ENCODE measurements at places on chromosomes 13 and 19.

DNA sequence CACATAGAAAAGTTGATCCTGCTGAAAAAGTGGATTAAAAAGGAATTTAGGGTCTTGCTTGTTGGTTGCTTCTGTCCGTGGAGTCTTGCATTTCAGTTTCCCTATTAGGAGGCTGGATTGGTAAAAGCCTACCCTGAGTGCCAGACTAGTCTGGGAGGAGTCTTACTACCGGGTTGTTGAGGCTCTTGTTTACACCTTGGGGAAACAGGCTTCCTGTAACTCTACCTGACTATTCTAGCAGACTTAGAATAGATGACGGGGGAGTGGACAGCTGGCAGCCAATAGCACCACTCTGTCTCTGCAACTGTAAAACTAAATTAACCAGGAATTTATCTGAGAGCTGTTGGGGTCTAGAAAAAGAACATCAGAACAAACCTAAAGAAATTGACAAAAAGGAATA lies 11.3 kb upstream of the MPHOSPH8 start:
- DNase-seq: no peak

GRCh38 chr19:49549045-49549444 lies 21.2 kb downstream of the RCN3 start:
- DNase-seq: no peak

GRCh38 chr19:48603001-48603400 lies 3.5 kb upstream of the SPACA4 start:
- no peak for DNase-seq

GRCh38 chr13:48574041-48574796 lies 41.3 kb upstream of the RCBTB2 start:
- DNase-seq: no peak

DNA sequence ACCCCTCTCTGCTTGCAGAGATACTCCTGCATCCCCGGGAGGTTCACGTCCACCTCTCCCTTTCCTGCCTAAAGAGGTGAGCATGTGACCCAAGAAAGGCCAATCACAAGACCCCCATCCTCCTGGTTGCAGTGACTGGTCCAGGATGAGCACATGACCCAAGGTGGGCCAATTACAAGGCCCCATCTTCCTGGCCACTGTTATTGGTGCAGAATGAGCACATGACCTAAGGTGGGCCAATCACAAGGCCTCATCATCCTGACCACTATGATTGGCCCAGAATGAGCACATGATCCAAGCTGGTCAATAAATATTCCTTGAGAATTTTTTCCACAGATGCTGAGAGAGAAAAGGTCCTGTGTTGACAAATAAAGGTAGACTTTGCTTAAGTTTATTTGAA lies 350.7 kb downstream of the EFNB2 start:
- no peak for DNase-seq

DNA sequence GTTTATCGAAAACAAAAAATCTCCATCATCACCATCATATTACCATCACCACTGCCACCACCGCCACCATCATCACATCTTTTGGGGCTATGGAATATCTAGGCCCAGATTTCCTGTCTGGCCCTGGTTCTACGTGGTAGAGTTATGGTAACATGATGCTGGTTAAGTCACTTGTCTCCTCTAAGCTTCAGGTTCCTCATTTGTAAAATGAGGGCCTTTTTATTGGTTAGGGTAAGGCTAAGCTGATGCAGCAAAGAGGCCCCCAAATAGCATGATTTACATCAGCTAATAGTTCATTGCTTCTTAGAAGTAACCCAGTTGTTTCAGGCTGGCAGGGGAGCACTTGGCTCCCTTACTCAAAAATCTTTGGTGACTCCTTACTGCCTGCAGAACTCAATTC lies 37.9 kb downstream of the PCDH8 start:
- no peak for DNase-seq

DNA sequence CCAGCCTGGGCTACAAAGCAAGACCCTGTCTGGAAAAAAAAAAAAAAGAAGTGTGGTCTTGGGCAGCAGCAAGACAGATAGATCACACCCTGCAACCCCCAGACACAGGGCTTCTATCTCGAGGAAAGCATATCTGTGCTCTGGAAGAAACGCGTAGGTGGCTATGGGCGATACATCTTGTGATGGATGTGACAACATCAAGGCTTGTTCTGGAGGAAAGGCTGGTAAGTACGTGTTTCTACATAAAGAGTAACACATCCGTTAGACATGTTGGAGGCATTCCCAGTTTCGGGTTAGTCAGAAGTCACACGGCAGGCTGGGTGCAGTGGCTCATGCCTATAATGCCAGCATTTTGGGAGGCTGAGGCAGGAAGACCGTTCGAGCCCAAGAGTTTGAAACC lies 6.6 kb upstream of the DHDH start:
- DNase-seq: peak; percentile 89

DNA sequence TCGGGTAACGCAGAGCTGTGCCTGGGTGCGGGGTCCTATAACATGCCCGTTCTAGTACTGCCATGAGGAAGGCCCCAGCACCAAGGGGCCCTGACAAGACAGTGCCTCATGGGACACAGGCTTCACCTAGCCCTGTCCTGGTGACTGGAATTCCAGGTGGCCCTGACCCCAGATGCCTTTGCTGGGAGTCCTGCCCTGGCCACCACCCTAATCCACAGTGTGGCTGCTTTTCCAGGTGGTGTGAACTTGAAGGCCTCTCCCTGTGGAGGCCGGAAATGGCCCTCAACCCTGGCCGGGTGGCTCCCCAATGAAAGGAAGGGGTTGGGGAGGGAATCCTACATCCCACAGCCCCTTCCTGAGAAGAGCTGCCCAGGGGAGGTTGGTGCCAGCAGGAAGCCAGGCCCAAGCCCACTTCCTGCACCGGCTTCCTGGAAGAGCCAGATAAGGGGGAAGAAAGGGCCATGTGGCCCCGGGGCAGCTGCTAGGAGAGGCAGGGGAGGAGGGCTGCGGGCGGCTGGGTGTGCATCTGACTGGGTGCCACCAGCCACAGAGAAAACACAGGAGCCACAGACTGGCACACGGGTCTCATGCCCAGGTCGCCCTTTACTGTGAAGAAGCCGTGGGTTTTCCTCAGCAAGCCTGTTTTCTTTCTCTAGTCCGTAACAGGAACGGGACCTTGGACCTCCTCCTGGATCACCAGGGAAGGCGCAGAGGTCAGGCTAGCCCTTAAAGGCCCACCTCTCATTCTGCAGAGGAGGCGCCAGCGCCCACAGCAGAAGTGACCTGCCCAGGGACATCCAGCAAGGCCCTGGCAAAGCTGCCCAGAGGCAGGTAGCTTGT lies 4.7 kb downstream of the LSM4 start:
- DNase-seq: no peak

DNA sequence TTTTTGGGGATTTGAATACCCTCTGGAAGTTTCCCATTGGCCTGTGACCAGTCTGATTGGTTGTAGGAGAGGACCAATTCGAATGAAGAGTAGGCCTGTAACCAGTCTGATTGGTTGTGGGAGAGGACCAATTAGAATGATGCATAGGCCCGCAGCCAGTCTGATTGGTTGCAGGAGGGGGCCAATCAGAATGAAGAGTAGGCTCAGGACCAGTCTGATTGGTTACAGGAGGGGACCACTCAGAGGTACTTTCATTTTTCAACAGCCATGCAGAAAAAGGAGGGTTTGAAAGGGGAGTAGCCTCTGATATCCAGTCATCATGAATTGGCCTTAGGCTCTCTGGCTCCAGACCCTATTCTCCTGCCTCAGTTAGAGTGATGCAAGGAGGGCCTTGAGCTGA lies 30.4 kb upstream of the SLC1A5 start:
- DNase-seq: no peak

DNA sequence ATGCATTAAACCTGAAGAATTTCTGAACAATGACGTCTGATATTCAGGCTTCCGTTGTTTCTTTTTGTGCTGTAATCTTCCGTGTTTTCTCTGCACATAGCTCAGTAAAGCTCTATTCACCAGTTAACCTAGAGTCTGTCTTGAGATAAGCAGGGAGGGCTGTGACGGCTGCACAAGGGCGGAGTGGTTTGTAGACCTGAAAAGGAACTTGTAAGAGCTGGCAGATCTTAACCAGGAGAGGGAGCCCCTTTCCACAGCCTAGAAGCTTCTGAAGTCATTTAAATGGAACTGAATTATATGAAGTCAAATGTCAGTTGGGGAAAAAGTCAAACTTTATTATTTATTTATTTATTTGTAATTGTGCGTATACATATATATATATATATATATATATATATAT lies 27.5 kb downstream of the DPRX start:
- DNase-seq: peak; percentile 3

DNA sequence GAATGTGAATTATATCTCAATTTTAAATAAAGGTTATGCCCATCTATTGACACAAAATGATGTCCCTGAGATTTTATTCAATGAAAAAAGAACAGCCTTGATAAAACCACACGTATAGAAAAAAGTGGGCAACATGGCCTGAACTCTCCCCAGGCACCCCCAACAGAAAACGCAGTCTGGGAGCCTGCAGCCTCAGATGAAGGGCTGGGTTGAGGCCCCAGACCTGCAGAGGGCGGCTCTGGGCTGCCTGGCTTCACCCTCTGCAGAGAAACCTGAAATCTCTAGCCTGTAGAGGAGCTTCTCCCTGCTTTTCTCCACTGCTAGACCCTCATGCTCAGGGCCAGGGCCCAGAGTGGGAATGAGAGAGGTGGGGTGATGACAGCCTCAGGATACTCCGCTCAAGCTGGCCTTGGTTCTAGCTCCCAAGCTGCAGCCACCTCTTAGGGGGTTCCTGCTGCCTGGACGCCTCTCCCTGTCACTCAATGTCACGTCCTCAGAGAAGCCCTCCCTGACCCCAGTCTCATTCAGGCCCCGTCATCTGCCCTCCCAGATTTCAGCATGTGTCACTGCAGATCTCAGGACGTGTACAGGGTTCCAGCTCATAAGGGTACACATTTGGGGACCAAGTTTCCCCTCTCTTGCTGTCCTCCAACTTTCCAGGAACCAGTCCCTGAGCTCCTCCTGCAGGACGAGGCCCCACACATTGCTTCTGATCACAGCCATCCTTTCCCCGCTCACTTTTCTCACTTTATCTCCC lies 1.8 kb downstream of the MBD3 start:
- DNase-seq: no peak

DNA sequence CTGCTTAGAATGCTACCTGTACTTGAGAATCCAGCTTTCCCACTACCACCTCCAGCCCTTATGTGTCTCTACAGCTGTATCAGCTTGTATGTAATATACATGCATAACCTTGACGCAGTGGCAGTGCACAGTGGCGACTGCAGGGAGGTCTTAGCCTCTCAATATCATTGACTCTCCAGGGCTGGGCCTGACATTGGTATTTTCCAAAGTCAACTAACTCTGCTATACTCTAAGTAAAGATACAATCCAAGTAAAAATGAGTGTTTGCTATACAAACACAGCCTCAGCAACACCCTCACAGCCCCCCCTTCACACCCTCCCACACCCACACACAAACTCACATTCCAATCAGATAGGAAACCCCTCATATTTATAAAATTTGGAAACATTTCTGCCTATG lies 6.7 kb upstream of the UBL3 start:
- DNase-seq: no peak

DNA sequence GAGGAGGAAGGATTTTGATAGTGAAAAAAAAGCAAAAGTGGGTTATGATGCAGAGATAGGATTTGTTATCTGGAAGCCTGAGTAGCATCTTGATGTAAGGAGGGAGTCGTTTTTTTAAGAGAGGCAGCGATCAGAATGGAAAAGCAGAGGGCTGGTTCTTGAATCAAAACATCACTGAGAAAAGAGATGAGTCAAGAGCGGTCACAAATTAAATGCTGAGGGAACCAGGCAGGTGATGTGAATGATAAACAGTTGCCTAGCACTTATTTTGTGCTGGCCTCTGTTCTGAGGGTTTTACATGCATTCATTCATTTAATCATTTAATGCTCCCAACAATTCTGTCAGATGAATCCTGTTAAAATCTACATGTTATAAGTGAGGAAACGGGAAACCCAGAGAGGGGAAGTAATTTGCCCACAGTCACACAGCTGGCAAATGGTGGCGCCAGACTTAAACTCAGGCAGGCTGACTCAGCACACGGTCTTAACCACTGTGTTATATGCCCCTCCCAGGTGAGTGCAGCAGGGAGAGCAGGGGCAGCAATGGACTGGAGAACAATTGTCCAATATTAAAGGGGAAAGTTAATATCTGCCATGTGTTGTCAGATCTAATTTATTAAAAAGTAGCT lies 21.4 kb downstream of the SIGLECL1 start:
- peak; percentile 32 for DNase-seq

GRCh38 chr13:48210178-48210577 lies 22.8 kb upstream of the ITM2B start:
- peak; percentile 59 for DNase-seq

GRCh38 chr19:7706188-7706954 lies 4.4 kb upstream of the FCER2 start:
- peak; percentile 38 for DNase-seq

DNA sequence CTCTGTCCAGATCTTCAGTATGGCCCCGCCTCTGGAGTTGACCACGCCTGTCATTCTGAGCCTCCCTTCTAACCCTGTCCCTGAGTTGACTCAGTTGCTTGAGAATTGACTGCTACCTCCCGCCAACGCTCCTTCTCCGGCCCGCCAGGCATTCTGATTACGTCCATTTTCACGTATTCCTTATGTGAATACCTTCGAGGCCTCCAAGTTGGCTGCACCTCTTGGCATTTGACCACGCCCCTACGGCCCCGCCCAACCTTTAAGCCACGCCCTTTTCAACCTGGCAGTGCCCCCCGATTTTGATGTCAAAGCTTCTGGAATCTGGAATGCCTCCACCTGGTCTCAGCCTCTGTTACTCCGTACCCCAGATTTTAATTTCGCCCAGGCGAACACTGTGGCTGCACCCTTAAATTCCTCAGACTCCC lies 1.7 kb upstream of the EML2 start:
- no peak for DNase-seq

DNA sequence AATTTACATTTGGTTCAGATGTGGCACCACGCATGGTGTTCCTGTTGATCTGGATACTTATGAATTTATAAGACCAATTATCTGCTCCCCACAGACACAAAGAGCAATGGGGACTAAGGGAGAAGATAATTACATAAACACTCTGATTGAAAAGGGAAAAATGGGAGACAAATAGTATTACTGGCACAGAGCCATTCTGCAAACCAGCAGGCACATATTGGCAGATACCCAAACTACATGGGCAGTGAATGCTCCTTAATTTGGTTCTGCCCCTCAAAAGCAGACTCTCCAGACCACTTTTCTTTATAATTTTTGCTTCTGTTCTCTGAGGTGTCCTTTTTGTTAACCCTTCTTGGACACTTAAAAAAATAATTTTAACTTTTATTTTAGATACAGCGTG lies 1674.2 kb downstream of the PCDH9 start:
- no peak for DNase-seq

Measured in inflammatory macrophage treated with lipopolysaccharide for 1 hour (primary cell).